8988T (cell line): ENCODE measurements at places on chromosomes 13 and 19.

GRCh38 chr13:35855531-35856019 is 275.6 kb downstream of the DCLK1 start:
- DNase-seq = peak; percentile 37

DNA sequence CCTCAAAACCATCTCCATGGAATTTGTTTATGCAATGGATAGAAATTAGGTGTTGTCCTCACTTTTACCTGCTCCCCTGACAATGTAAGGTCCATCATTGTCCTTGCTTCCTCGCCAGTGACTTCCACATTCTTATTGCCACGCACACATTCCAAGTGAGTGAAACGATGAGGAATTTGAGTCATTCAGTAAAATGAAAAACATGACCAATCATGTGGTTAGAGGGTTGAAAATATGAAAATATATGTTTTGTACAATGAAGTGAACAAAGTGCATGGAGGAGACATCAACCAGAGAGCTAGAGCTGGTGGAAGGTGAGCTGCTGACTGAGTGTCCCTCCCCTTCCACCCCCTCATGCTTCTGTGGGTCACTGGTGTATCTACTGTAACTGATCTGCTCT is 91.7 kb downstream of the ATP8A2 start:
- no peak for DNase-seq

DNA sequence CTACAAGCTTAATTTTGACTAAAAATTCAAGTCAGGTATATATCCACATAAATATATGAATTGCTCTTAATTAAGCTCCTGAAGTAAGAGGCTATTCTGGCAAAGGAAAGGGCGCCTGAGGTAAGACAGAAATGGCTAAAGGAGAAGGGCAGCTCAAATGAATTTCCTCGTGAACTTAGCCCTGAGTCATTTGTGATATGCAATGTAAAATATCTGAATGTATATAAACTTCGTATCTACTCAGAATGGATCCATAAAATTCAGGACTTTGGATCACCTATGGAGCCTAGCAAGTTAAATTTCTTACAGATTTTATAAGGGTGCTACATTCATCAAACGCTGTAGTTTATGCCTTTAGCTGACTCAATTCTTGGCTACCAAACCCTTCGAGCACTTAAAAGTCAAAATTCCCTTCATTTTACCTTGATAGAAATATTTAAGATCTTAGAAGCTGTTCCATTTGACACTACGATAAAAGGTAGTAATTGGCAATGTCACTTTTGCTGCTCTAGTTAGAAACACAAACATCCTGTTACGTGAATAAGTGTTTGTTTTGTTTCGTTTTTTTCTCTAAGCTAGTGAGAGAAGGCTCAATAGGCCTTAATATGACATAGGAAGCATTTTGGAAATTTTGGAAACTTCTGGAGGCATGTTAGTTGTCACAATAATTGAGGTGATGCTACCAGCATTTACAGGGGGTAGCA is 69.2 kb downstream of the DIAPH3 start:
- DNase-seq = no peak

DNA sequence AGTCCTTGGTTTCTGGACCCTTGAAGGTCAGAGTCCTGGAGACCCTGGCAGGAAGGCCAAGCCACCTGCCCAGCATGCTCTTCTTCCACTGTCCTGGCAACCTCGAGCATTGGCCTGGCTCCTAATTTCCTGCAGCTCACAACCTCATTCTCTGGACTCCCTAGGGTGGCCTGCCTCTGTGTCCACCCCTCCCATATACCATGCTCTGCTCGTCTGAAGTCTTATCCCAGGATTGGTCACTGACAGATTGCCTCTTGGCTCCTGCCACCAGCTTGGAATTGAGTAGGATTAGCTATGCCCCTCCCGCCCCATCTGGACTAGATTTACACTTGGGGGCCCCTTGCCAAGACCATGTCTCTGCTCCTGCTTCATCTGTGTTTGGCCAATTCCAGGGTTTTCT is 17.1 kb upstream of the WASF3 start:
- no peak for DNase-seq

DNA sequence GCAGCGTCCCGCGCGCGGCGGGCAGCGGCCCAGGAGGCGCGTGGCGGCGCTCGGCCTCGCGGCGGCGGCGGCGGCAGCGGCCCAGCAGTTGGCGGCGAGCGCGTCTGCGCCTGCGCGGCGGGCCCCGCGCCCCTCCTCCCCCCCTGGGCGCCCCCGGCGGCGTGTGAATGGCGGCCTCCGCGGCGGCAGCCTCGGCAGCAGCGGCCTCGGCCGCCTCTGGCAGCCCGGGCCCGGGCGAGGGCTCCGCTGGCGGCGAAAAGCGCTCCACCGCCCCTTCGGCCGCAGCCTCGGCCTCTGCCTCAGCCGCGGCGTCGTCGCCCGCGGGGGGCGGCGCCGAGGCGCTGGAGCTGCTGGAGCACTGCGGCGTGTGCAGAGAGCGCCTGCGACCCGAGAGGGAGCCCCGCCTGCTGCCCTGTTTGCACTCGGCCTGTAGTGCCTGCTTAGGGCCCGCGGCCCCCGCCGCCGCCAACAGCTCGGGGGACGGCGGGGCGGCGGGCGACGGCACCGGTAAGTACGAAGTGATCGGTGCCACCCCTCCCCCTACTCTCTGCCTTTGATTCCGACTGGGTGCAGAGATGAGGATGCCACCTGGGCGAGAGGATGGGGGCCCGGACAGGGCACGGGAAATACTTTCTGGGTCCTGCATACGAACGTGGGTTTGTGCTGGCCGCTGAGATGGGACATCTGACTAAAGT is 874 bp downstream of the TRIM28 start:
- peak; percentile 79 for DNase-seq

GRCh38 chr19:5052515-5052914 is 83.6 kb downstream of the KDM4B start:
- no peak for DNase-seq

GRCh38 chr19:459724-460511 is 915 bp downstream of the SHC2 start:
- peak; percentile 98 for DNase-seq

DNA sequence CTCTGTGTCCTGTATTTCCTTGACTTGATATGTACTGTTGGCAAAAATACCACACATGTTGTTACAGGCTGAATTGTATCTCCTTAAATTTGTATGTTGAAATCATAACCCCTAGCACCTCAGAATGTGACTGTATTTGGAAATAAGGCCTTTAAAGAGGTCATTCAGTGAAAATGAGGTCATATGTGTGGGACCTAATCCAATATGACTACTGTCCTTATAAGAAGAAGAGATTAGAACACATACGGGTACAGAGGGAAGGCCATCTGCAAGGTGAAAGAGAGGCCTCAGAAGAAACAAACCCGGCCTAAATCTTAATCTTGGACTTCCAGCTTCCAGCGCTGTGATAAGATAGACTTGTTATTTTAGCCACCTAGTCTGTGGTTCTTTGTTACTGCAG is 202.5 kb downstream of the NUFIP1 start:
- DNase-seq = no peak

DNA sequence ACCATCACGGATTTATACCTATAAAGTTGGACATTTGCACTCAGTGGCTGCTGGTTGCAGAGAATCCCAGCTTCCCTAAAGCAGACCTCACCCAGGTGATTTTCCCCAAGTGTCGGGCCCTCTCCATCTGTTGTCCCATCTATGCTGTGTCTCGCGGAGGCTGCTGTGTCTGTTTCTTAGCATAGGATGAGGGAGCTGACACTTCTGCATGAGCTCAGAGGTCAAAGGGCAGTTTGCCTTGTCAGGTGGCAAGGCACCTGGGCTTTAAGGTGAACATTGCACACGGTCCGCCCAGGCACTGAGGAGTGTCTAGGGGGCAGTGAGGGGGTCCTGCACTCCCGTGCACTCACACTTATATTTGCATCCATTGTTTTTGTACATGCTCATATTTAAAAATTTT is 151.6 kb downstream of the ZIC5 start:
- DNase-seq = no peak

GRCh38 chr13:110340812-110341444 is 33.8 kb downstream of the COL4A2 start:
- no peak for DNase-seq

DNA sequence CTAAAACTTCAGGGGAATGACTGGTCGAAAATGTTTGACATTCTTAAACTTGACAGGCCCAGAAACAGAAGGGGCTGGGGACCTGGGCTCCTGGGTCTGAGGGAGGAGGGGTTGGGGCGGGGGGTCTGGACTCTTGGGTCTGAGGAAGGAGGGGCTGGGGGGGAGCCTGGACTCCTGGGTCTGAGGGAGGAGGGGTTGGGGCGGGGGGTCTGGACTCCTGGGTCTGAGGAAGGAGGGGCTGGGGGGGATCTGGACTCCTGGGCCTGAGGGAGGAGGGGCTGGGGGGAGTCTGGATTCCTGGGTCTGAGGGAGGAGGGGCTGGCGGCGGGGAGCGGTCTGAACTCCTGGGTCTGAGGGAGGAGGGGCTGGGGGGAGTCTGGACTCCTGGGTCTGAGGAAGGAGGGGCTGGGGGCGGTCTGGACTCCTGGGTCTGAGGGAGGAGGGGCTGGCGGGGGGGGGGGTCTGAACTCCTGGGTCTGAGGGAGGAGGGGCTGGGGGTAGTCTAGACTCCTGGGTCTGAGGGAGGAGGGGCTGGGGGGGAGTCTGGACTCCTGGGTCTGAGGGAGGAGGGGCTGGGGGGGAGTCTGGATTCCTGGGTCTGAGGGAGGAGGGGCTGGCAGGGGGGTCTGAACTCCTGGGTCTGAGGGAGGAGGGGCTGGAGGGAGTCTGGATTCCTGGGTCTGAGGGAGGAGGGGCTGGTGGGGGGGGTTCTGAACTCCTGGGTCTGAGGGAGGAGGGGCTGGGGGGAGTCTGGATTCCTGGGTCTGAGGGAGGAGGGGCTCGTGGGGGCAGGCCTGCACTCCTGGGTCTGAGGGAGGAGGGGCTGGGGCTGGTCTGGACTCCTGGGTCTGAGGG is 5.5 kb upstream of the KLK6 start:
- DNase-seq = no peak

- DNase-seq = no peak
Observed at GRCh38 chr19:20503476-20503875, 62.1 kb downstream of the ZNF737 start.

- DNase-seq = no peak
Observed at GRCh38 chr13:99971576-99972189, at the start of gene ZIC5. Gene ZIC5 (minus strand): TSS chr13:99971767. CDS start chr13:99971603, 164 bp downstream.

DNA sequence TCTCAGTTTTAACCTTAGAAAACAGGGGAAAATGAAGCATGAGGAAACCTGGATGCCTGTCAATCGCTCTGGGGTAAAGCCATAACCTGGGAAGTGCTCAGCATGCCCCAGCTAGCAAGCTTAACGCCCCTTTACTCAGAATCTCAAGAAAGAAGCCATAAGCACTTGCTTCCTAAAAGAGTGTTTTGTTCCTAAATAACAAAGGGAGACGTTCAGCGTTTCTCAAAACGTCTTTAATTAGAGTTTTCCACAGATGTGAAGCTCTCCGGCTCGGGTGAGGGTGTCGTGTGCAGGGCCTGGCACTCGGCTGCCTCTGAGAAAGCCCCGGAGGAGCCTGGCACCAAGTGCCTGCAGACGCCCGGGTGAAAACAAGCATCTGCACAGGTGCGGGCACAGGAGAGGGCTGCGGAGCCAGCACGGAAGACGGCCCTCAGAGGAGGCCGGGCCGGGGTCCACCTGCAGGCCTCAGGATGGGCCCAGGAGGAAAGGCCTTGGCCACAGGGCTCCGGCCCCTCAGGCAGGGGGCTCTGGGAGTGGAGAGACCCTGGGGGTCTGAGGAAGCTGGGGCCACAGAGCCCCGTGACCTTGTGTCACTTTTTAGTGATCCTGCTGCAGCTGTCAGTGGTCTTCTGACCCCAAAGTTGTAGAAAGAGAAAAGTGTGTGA is 6.2 kb downstream of the GAS6 start:
- no peak for DNase-seq

- no peak for DNase-seq
Observed at GRCh38 chr13:103018556-103018955, 47.7 kb downstream of the SLC10A2 start.

GRCh38 chr13:48715977-48716376 is 62.2 kb downstream of the CYSLTR2 start:
- no peak for DNase-seq

DNA sequence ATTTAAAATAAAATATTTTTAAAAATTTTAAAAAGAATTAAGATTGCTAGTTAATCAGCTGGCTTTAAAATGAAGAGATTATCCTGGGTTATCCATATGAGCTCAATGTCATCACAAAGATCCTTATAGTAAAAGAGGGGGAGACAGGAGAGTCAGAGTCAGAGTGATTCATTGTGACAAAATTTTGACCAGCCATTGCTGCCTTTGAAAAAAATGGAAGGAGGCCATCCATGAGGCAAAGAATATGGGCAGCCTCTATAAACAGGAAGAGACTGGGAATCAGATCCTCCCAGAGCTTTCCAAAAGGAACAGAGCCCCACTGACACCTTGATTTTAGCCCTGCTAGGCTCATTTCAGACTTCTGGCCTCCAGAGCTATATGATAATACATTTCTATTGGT is 9.3 kb upstream of the RUBCNL start:
- no peak for DNase-seq

- DNase-seq = no peak
Observed at GRCh38 chr19:1351381-1351851, 32.3 kb upstream of the NDUFS7 start.

DNA sequence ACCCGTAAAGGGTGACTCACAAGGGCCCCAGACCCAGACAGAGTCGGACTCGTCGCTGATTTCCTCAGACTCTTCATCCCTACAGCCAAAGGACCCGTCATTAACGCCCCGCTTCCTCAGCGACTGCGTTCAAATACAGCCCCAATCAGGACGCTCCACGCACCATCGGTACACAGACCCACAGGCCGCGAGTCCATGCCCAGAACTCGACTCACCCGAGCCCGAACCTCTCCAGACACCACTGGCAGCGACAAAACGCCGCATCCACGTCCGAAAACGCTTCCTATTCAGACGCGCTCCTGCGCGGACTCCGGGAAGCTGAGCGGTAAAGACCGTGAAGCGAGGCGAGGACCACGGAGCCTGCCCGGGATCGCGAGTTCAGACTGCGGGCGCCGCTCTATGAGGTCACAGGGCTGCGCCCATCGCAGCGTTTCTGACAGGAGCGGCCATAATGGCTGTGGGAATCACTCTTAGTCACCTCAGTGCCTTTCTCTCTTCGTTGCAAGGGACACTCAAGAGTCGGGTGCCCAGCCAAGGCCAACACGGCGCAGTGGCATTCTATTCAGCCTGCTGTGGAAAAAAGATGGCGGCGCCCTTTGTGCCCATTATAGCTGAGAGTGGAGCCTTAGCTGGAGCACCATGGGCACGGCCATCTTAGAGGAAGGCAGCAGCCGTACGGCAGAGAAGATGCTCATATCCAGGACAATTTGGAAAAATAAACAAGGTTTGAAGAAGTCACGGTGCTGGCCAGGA is at the start of gene ZNF614:
TSS of gene ZNF614 (minus strand) at position 353 of the 753 bp plus-strand sequence. CDS start 2,634 bp downstream, outside the sequence.
- DNase-seq = peak; percentile 41

GRCh38 chr19:32809254-32809653 is 60.3 kb downstream of the SLC7A9 start:
- DNase-seq = no peak
